ENCODE measurements at places on chromosomes 1 and 21. TPM values are rescaled to one million over a fixed set of nuclear protein-coding genes. Genes with fewer than 3 reads are reported as not detected.

KRTAP21-2 gene
- not detected for total RNA-seq

RXFP4 gene
- total RNA-seq = not detected

GBP5 gene
- total RNA-seq = 1.3 TPM

ZNF648 gene
- total RNA-seq = not detected

SEC16B gene
- 10.6 TPM for total RNA-seq

CHIA gene
- 8.1 TPM for total RNA-seq

COL8A2 gene
- 6.7 TPM for total RNA-seq

GPR25 gene
- not detected for total RNA-seq

GNAT2 gene
- not detected for total RNA-seq
